Chondrocyte (in vitro differentiated cells): ENCODE measurements at places on chromosomes 12 and 14. TPM values are rescaled to one million over a fixed set of nuclear protein-coding genes. Genes with fewer than 3 reads are reported as not detected.

- H3K4me3 ChIP-seq: no peak overlapping the region
- no peak overlapping the region for H3K27ac ChIP-seq
- H3K27me3 ChIP-seq: peaks cover 3% of the 10 kb centered on the region
- no peak for DNase-seq
Observed at GRCh38 chr12:16492820-16493797, 112.9 kb downstream of the LMO3 start.

- peak; percentile 12 for DNase-seq
- H3K4me3 ChIP-seq: no peak overlapping the region
- peaks cover 74% of the 10 kb centered on the region for H3K4me1 ChIP-seq
- H3K36me3 ChIP-seq: peaks cover 28% of the 10 kb centered on the region
Observed at GRCh38 chr14:21258005-21258888, 11.0 kb downstream of the HNRNPC start.

GRCh38 chr12:4448943-4449850 is 3.6 kb upstream of the FGF6 start:
- H3K36me3 ChIP-seq: no peaks in the 10 kb centered on the region
- H3K4me3 ChIP-seq: no peak overlapping the region
- DNase-seq: no peak

Gene HOXC9
- total RNA-seq: not detected in 3 replicates

Gene KRT75
- not detected in 3 replicates for total RNA-seq

Gene GYS2
- not detected in 3 replicates for total RNA-seq

Gene RNASE9
- total RNA-seq: not detected in 3 replicates
